ENCODE measurements at places on chromosomes 1 and 21.

- no peak for DNase-seq
Observed at GRCh38 chr1:37813529-37814145, 5.6 kb upstream of the YRDC start.

DNA sequence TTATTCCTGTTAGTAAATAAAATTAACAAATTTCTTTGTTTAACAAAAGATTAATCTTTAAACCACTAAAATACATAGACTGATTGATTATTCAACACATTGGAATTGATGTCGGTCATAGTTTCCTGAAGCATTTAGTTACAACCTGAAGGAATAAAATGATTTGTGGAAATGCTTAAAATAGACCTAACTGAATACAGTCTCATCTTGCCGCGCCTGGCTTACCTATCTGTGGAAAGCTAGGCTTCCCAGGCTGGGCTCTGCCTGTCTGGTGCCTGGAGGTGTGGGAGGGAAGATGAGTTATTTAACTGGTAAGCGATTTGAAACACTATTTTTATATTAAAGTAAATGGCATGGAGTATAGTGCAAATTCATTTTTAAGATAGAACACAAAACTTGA, 10.2 kb downstream of the RHOU start:
- no peak for DNase-seq

DNA sequence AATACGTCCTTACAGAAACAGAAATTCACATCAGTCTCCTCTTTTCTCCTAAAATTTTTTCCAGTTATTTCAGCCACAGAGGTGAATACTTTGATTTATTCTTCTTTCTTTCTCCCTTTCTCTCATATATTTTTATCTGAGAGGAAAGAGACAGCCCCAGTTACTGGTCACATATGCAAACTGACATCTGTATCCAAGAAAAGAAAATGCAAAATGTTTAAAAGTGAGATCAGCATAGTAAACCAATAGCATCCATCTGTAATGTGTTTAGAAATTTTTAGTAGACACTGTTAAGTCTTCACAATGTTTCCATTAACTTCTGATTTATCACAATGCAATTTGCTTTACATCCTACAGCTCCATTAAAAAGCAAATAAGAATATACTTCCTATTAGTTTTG, 53.5 kb downstream of the NTNG1 start:
- no peak for DNase-seq

GRCh38 chr1:112893288-112894009, 62.5 kb downstream of the SLC16A1 start:
- DNase-seq, result no peak

DNA sequence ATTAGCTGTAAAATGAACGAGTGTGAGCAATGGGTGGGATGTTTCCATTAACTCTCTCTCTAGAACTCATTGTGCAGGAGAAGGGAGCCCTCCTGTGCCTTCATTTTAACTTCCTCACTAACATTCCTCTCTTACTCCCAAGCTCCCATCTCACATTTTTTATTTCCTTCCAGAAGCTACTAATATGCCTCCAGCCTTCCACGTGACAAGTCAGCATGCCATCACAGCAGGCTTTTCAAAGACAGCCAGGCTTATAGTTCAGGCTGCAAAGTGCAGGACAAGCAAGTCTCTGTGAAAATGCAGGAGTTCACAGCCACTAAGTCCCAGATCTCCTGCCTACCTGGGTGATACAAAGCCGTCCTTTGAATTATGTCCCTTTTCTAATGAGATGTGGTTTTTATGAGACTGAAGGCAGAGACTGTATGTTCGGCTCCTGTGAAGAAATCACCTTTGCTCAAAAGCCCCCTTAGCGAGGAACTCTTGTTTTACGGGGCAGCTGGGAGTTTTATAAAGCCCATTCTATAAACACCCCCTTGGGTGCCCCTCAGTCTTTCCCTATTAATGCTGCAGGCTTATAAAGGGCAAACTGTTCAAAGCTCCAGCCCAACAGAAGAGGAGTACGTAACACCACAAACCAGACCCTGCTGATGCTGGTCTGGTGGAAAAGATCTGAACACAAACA, 14.8 kb upstream of the ANGPTL7 start:
- DNase-seq, result peak; percentile 21

DNA sequence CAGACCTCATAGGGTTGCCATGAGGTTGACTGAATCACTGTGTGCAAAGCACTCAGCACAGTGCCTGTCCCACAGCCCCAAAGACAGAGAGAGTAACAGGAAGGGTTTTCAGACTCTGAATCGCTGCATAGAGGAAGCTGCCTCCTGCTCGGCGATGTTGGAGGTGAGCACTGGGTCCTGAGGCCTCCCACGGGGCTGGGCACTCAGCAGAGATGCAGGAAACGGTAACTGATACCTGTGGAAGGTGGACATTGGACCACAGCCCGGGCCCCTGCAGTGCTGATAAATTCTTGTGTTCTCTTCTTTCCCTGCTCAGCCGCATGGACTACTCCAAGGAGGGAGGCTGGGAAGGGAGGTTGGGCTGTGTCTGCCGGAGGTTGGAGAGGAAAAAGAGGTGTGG, 389.7 kb downstream of the PTPRU start:
- DNase-seq, result no peak

GRCh38 chr1:47562799-47563198, 125.0 kb downstream of the FOXD2 start:
- DNase-seq, result no peak

DNA sequence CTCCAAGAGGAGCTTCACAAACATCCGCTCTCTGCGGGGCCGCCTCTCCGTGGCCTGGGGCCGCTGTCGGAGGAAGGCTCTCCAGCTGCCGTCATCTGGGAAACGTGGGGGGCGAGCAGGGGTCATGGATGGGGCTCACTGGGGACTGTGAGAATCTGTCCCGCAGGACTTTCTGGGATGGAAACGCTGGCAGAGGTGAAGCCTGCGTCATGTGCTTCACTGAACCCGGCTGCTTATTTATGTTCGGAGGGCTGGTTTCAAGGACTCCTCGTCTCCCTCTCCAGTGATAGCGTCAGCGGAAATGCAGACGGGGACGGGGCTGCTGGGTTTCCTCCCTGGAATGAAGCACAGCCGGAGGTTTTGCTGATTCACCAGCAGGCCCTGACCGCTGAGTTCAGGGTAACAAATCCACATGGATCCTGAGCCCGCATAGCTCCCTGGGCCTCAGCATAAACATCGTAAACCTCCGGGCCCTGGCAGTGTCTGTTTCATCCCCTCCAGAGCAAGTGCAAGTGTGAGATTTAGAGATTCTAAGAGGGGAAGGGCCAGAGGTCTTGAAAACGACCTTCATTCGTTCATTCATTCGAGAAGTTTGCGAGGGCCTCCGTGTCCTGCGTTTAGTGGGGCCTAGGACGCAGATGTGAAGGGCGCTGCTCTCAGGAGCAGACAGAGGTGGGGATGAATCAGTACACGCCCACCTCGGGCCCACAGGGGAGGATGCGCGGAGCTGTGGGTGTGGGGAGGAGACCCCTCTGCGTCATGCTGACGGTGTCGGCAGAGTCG, 7.0 kb upstream of the POFUT2 start:
- peak; percentile 92 for DNase-seq

- no peak for DNase-seq
Observed at GRCh38 chr1:193270996-193271395, 84.6 kb upstream of the B3GALT2 start.

GRCh38 chr1:193633991-193634390, 447.6 kb upstream of the B3GALT2 start:
- DNase-seq, result no peak

GRCh38 chr1:36170643-36171412, 14.9 kb downstream of the MAP7D1 start:
- DNase-seq, result no peak

GRCh38 chr1:21239221-21239620, 51.0 kb downstream of the ECE1 start:
- DNase-seq, result no peak

- DNase-seq, result no peak
Observed at GRCh38 chr1:101235216-101235695, 1.6 kb upstream of the S1PR1 start.
